ENCODE measurements at places on chromosomes 3 and 15.

GRCh38 chr15:51884041-51884440, 54.6 kb downstream of the TMOD3 start:
- DNase-seq: no peak

GRCh38 chr3:30233913-30234646, 372.3 kb upstream of the TGFBR2 start:
- no peak for DNase-seq

- no peak for DNase-seq
These were observed 46.7 kb downstream of the NKIRAS1 start for GRCh38 chr3:23869977-23870662.

DNA sequence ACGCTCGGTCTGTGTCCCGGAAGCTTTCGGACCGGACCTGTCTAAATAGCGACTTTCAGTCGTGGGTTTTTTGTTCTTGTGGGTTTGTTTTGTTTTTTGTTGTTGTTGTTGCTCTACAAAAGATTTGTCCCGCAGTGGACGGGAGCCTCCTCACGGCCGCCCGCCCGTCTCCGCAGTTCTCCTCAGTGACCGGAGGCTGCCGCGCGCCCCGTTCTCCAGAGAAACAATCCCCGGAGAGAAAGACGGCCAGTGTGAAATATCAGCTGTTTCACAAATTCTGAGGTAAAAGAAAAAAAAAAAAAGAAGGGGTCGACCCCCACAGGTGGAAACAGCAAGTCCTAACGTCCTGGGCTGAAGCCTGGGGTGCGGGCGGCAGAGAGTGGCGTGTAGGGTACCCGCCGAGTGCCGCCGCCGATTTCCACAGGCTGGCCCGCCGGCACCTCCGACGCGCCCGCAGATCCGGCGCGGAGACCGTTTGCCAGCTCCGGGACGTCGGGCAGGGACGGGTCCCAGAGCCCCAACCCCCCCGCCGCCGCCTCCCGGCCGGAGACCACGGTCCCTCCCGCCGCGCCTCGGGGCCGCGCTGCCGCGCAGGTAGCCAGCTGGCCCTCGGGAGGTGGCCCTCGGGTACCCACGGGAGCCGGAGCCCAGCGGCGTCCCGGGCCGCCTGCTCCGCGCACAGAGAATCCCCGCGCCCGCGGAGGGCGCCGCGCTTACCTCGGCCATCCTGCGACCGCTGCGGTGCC, 478 bp downstream of the BNC1 start:
- no peak for DNase-seq

GRCh38 chr3:111218615-111219014, 147.0 kb downstream of the NECTIN3 start:
- no peak for DNase-seq

GRCh38 chr3:139695426-139696313, 17.9 kb upstream of the NMNAT3 start:
- DNase-seq: no peak

- no peak for DNase-seq
These were observed 194.3 kb downstream of the NSUN3 start for GRCh38 chr3:94256888-94257813.

- peak; percentile 24 for DNase-seq
These were observed 29.6 kb downstream of the CPOX start for GRCh38 chr3:98563661-98564281.

- DNase-seq: no peak
These were observed 14.2 kb upstream of the CLEC3B start for GRCh38 chr3:45011756-45012508.

DNA sequence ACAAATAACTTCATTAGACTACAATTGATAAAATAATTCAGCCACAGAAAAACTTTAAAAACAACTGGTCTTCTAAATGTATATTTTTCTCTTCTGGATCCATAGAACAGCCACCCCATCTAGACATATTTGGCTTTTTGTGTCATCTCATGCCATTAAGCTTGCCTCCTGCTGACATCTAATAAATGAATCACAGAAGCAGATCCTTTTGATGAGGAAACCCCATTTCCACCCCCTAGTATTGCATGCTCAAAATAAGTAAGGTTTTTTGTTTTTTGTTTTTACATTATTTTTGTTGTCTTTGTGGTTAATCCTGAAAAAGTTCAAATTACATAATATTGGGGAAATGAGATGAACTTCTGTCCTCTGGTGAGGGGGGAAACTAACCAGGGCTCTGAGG, 94.8 kb downstream of the DUT start:
- no peak for DNase-seq

DNA sequence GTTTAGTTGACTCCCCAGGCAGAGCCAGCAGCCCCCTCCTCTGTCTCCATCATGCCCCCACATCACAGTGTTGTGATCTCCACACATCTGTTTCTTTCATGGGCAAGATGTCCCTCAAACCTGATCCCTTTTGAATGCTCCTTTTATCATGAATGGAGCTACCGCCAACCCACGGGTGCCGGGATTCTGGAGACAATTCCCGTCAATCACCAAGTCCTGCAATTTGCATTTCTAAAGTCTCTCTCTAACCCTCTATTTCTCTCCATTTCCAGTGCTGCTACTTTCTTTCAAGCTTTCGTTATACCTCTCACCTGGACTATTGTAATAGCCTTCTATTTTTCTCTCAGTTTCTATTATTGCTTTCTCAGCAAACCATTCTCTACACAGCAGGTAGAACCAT, 89.7 kb upstream of the CCNL1 start:
- DNase-seq: no peak

DNA sequence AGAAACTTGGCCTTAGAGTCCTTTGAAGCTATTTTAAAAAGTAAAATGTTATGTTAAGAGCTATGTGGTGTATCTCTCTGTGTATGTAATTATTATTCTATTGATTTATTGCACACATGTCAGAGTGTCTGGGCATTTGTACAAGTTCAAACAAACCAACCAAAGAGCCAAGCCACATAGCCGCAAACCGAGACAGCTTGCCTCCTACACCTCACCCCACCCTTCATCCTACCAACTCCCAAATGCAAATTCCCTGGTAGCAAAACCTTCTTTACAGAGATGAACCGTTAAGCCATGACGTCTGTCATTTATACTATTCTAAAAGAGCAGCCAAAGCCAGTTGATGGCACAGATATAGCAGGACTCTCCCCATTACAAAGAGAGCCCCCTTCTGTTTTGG, 332.3 kb downstream of the ERC2 start:
- DNase-seq: no peak

DNA sequence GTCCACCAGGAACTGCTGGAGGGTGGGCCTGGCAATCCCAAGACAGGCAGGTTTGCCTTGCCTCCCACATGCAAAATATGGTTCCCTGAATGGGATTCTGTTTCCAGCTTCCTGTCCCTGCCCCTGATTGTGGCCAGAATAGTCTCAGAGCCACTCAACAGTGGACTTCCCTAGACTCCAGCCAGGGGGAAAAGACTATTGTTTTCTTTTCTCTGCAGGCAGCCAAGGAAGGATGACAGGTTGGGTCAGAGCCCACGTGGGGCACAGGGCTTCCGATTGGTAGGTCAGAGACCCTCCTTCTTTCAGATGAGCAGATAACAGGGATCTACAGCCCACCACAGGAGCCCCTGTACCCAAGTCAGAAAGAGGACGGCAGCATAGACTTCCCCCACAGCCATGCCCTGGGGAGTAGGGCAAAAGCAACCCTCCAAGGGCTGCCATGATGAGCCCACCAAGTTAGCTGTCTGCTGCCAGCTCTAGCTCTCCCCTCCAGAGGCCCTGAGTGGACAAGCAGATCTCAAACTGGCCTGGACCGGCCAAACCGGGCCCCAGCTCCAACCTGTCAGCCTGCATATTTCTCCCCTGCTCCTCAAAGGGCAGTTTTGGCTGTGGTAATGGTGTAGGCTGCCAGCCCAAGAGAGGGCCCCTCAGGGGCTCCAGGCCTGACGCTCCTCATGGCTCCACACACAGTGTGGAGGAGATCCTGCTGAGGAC, 6.4 kb downstream of the TLR9 start:
- DNase-seq: no peak

DNA sequence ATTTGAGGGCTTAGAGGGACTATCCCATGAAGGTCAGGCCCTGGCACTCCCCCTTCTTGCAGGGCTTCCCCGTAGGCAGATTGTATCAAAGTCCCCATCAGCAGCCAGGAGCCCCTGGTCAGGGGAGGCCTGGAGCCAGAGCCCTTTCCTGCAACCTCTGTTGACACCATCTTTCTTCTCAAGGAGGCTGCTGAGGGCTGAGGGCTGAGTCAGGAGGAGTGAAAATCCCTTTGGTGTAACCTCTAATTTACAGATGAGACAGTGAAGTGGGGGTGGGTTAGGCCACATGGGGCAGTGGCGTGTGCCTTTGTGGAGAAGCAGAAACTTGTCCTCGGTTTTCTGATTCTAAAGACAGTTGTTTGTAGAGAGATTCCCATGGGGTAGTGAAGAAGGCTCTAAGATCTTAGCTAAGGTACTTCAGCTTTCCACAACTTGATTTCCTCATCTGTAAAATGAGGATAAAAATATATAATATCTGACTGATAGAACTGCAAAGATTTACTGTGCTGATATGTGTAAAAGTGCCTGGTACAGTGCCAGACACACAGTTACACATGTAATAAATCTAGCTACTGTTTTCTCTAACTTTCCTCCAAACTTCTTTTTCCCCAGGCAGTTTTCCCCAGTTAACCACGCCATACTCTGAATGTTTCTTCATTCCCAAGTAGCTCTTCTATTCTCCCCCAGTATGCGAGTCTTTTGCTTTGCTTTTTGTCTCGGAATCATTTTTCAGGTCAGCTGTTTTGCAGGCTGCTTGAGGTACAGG, 249.4 kb upstream of the TPM1 start:
- no peak for DNase-seq

DNA sequence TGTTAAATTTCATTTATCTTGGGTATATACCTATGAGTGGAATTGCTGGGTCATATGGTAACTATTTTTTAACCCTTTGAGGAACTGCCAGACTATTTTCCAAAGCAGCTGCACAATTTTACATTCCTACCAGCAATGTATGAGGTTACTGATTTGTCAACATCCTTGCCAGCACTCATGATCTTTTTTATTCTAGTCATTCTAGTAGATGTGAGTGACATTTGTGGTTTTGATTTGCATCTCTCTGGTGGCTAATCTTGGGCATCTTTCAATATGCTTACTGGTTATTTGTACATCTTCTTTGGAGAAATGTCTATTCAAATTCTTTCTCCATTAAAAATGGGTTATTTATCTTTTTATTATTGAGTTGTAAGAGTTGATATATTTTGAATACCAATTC, 21.3 kb upstream of the LRRC58 start:
- DNase-seq: no peak

DNA sequence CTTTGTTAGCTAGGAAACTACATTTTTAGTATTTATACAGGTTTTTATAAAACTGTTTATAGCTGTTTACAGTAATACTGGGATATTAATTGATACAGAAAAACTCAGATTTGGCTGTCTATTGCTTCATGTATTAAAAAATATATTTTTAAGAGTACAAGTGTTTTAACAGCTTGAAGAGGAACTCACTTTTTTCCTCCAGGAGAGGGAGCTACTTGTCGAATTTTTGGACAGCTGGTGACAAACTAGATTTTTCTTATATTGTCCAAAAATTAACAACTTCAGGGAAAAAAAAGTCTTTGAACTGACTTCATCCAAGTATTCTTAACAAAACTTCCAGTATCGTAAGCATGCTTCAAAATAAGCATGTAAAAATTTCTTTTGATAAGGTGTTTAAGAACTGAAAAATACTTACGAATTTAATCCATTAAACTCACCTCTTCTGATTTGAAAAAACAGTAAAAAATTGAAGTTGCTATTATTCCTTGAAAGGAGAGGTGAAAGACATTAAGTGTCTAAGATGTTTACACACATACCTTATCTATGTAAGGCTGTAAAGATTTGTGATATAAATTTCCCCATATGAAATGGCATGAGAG, 4.0 kb downstream of the DIPK2A start:
- DNase-seq: no peak

- DNase-seq: no peak
These were observed 25.3 kb downstream of the ZNF106 start for GRCh38 chr15:42465520-42466259.

DNA sequence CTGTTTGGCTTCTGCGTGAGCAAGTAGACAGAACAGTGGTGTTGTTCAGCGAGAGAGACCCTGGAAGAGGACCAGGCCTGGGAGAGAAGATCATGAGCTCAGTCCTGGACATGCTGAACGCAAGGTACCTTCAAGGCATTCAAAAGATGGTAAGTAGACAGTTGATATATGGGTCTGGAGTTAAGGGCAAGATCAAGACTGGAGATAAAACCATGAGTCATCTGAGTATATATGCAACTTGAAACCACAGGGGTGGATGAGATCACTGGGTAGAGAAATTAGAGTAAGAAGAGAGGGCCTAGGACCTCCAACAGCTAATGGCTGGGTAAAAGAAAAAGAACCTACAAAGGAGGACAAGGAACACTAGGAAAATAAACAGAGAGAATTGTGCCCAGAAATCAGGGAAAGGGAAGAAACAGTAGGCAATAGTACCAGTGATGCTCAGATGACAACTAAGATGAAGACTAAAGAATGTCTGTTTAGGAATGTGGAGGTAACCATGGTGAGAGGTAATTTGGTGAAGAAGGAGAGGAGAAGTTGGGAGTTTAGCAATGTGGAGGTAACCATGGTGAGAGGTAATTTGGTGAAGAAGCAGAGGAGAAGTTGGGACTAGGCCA, 343.2 kb upstream of the ADAMTS9 start:
- no peak for DNase-seq

- DNase-seq: no peak
These were observed 220.4 kb upstream of the MDFIC2 start for GRCh38 chr3:70532806-70533205.

- no peak for DNase-seq
These were observed 37.7 kb upstream of the TMEM45A start for GRCh38 chr3:100454677-100455076.

DNA sequence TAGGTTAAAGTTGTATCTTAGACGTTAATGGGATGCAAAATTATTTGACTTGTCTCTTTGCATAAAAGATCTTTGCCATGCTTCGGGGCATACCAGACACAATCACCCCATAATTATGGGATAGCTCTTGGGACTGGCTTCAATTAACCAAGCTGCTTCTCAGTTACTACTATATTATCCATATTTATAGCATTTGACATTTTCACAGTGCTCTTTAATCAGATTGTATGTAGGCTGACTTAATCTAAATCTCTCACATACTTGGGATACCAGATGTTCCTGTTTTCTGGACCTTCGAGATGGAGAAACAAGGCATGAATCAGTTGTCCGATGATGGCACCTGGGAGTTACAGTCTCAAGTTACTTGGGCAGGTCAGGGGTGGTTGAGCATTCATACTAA, 27.2 kb upstream of the ABHD17C start:
- DNase-seq: no peak

- DNase-seq: no peak
These were observed 2.4 kb downstream of the TUSC2 start for GRCh38 chr3:50325497-50326181.

DNA sequence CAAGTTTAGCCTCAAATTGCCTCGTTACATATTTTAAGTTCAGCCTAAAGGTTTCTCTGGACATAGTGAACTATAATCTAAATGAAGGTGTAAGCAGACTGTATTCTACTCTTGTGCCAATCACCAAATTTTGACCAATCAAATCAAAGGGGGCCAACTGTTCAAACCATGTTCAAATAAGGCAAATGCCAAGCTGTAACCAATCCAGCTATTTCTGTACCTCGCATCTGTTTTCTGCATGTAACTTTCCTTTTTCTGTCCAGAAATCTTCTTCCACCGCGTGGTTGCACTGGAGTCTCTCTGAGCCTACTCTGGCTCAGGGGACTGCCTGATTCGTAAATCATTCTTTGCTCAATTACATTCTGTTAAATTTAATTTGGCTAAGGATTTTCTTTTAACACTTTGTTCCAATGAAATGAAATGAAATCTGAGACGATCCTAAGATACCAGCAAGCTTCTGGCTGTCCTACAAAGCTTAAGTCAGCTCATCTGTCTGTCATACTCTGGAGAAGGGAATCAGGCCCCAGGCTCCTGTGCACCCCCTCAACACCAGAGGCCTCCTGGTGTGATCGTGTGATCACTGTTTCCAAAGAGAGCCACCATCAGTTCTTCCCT, 53.2 kb upstream of the ZNF148 start:
- DNase-seq: no peak
